ENCODE measurements at places on chromosomes 11 and 22.

DNA sequence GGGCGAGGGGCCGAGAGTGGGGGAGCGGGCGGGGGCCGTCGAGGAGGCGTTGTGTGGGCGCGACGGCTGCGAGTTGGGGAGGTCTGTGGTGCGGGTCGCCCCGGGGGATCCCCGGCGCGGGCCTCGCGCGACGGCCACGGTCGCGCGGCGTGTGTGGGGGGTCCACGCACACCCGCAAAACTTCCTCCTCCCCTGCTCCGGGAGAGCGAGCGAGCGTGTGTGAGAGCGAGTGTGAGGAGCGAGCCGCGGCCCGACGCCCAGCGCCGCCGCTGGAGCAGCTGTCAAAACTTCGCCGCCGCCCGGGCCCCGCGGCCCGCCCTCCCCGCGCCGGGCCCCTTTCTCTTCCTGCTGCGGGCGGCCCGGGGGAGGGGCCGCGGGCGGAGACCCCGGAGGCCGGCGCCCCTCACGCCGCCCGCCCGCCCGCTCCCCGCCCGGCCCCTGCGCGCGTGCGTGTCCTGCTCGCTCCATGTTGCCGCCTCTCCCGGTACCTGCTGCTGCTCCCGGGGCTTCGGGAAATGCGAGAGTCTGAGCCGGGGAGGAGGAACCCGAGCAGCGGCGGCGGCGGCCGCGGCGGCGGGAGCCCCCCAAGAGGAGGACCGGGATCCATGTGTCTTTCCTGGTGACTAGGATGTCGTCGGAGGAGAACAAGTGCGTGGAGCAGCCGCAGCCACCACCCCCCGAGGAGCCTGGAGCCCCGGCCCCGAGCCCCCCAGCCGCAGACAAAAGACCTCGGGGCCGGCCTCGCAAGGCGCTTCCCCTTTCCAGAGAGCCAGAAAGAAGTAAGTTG is 9.0 kb upstream of the CCT8L2 start:
- DNase-seq, result no peak

GRCh38 chr11:2269601-2270321 is 627 bp downstream of the ASCL2 start:
- peak; percentile 5 for DNase-seq

- DNase-seq, result no peak
Measured at GRCh38 chr11:57900320-57900719, 123.4 kb upstream of the OR9Q1 start.

DNA sequence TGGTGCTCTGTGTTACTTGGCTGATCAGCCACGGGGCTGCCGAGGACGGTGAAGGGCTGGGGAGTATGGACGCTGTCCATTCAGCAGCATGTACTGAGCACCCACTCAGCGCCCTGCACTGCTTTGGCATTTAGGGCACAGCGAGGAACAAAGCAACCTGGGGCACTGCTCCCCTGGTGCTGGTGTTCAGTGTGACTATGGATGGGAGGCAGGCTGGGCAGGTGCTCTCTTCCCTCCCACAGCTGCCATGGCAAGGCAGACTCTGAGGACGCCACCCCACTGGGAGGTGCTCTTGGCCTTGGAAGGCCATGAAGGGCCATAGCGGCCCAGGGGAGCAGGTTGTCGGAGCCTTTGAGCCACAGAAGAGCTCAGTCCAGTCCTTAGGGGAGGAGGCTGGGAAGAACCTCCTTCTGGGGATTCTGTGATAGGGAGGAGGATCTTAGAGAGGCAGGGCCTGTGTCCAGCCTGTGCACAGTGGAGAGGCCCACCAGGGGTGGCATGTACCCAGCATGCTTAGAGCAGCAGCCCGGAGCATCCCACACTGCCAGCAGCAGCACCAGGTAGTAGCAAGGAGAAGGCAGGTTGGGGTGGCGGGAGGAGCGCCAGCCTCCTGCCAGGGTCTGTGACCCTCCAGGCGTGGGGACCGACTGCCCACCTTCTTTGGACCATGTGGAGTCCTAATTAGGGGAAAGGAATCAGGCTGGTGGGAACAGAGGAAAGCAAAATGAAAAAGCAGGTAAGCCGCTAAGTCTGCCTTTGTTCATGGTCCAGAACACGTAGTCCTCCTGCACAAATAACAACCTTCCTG is 141.8 kb downstream of the MPPED1 start:
- no peak for DNase-seq

DNA sequence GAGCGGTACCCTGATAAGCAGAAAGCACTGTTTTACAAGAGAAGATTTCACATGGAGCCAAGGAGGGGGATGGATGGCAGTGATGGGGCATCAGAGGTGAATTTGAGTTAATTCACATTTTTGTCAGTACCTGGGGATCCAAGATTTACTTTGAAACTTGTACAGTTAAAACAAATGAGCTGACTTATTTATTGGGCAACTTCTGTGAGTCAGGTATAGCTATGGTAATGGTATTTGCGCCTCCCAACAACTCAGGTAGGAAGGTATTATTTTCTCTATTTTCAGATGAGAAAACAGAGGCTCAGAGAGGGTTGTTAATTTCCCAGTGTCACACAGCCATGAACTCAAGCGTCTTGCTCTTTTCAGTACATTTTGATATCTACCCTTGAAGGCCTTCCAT is 83.6 kb downstream of the PRR5L start:
- DNase-seq, result no peak

DNA sequence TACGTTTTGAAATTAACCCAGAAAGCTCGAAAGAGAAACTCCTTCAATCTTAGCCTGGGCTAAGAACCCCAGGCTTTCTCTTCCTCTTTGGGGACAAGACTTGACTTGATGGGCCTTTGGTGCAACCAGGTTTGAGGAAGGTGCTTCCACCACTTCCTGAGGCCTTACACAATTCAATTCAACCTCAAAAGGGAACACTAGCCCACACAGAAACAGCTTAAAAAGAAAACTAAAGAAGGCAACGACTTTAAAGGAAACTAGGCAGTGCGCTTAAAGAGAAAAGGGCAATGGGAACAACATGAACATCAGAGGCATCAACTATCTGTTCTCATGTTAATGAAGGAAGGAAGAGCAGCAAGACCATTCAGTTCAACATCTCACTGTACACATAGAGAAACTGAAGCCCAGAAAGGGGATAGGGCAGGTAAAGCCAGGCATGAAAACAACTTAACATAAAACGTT is 24.8 kb downstream of the PAK1 start:
- DNase-seq, result no peak

DNA sequence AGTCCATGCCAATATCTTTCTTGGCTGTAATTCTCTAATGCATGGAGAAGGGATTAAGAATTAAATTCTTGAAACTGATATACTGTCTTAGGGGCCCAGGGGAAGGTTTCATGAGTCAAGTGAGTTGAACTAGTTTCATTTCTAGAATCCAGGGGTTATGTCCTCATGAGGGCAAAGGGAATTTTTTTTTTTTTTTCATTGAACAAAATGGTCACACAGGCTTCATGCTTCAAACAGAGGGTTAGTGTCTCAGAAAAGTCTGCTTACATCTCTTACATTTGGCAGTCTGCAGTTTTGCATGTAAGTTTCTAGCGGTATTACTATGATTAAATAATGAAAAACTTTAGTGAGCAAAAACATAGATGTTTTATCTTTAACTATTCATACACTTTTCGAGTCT is 32.9 kb downstream of the PPME1 start:
- no peak for DNase-seq

GRCh38 chr11:75858042-75858441 is 43.0 kb downstream of the UVRAG start:
- DNase-seq, result no peak

Data from AG09319 (cell line).